Kidney glomerular epithelial cell (primary cell): ENCODE measurements at places on chromosomes 13 and 19.

GRCh38 chr19:48954595-48955307 lies at the start of gene BAX:
BAX (plus strand) TSS chr19:48954875; CDS start chr19:48954929, 54 bp downstream.
- peak; percentile 79 for DNase-seq

DNA sequence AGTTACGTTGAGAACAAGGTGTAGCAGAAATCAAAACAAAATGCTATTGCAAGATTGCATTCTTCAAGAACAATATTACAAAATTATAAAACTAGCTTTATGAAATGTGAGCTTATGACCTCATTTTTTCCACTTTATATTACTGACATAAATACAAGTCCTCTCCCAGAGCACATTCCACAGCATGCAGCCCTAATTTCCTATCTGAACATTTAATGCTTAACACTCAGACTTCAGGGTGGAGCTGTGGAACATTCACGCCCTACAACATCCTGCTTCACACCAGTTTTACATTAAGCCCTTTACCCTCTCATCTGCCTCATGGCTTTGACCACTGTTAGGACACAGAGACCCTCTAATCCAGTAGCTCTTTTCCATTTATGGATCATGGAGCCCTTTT lies 65.5 kb downstream of the EPSTI1 start:
- no peak for DNase-seq

GRCh38 chr19:57820599-57820998 lies 5.9 kb upstream of the ZNF552 start:
- no peak for DNase-seq

DNA sequence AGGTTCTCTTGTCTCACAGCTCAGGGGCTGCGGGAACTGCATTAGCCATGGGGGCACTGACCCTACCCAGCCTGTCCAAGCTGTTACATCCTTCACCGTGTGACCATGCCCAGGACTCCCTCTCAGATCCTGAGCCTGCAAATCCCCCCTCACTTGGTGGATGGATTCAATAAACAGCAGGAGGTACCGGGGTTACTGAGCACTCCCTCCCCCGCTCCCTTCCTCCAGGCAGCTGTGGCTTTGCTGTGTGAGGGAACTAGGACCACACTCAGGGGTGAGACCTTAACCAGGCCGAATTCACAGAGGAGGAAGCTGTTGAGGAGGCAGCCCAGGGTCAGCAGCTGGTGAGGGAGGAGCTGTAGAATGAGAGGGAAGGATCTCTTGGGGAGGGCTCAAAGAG lies 27.0 kb upstream of the CEACAM1 start:
- no peak for DNase-seq

DNA sequence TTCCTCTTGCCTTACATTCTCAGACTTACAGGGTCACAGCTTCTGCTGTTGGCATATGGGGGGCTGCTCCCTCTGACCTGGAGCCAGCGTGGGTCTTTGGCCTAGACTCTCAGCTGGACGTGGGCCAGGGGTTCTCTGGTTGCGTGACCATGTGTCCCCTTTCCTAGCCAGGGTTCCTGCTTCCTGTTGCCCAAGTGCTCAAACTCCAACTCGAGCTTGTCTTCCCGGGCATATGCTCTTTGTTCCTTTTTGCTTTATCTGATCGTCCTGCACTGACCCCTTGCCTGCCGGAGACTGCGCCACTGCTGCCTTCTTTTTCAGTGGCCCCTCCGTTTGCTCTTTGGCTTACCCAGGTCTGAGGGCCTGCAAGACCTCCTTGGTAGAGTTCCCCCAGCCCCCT lies 25.3 kb upstream of the GPR183 start:
- DNase-seq = no peak

- DNase-seq = no peak
Observed at GRCh38 chr13:81488021-81488420, 1147.1 kb upstream of the SPRY2 start.

- DNase-seq = no peak
Observed at GRCh38 chr19:47607564-47608073, 1.3 kb upstream of the BICRA start.

DNA sequence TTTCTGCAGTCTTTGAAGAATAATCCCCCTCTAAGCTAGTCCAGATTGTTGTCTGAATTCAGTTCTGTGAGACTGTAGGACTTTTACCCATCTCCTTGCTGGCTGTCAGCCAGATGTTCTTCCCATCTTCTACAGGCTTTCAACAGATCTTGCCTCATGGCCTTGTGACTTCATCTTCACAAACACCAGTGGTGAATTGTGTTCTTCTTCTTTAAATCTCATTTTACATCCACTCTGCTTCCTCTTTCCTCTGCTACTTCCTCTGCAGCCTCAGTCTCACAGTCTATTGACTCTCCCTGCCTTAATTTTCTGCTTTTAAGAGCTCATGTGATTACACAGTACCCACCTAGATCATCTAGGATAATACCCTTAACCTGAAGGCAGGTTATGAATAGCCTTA lies 859.0 kb upstream of the SLITRK1 start:
- no peak for DNase-seq

- no peak for DNase-seq
Observed at GRCh38 chr19:10991521-10992081, 30.8 kb downstream of the SMARCA4 start.

DNA sequence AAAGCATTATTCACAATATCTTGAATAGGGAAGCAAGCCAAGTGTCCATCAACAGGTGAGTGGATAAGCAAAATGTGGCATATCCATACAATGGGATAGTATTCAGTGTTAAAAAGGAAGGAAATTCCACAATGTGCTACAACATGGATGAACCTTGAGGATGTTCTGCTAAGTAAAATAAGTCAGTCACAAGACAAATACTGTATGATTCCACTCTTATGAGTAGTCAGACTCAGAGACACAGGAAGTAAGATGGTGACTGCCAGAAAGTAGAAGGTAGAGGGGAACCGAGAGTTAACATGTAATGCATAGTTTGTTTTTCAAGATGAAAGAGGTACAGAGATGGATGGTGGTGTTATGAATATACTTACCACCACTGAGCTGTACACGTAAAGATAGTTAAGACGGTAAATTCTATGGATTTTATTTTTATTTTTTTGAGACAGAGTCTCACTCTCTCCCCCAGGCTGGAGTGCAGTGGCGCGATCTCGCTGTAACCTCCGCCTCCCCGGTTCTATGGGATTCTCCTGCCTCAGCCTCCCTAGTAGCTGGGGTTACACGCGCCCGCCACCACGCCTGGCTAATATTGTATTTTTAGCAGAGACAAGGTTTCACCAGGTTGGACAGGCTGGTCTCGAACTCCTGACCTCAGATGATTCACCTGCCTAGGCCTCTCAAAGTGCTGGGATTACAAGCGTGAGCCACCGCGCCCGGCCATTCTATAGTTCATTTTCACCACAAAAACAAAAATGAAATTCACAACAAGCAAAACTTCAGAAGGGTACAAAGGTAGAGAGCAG lies 1.0 kb upstream of the CHAMP1 start:
- no peak for DNase-seq
